NCI-H187 (cell line): ENCODE measurements at places on chromosomes 3 and 15.
A peak's percentile ranks its signal among the peaks of the same experiment; 100 is the strongest.

GRCh38 chr3:197575362-197575761, 19.6 kb upstream of the BDH1 start:
- DNase-seq: no peak

GRCh38 chr3:70861855-70862254, 549.4 kb upstream of the MDFIC2 start:
- no peak for DNase-seq

DNA sequence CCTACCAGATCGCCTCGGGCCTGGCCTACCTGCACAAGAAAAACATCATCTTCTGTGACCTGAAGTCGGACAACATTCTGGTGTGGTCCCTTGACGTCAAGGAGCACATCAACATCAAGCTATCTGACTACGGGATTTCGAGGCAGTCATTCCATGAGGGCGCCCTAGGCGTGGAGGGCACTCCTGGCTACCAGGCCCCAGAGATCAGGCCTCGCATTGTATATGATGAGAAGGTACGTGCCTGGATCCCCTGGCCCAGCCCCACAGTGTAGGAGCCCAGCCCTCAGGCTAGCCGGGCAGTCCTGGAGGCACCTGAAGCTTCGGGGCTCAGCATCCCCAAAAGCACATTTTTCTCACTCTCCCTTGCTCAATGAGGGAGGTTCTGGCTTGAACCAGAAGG, 135.8 kb downstream of the LRRK1 start:
- no peak for DNase-seq

GRCh38 chr3:156728267-156728985, 54.0 kb downstream of the TIPARP start:
- no peak for DNase-seq

- DNase-seq: no peak
Measured at GRCh38 chr3:102238362-102238761, 196.5 kb upstream of the ZPLD1 start.

DNA sequence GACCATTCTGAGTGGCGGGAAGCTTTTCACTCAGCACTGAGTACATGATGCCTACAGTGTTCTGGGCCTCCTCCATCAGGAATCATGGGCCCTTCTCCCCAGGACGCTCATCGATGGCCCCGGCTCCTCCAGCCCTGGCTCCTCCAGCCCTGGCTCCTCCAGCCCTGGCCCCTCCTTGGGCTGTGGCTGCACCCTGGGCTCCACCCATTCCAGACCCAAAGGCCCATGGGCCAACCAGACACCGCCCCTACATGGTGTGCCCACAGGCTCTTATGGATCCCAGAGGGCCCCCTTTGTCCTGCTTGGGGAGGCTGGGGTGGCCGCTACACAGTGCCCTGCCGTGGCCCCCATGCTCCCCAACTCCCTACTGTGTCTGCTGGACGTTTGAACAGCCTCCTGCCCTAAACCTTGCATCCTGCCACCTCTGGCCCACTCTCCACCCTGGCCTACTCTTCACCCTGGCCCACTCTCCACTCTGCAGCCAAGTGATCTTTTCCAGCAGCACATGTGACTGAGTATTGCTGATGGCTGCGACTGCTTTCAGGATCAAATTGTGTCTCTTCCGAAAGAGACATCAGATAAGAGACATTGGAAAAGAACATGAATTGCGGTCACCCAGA, 57.9 kb downstream of the APBA2 start:
- no peak for DNase-seq

GRCh38 chr15:62059108-62059815, 985 bp downstream of the VPS13C start:
- DNase-seq: no peak

DNA sequence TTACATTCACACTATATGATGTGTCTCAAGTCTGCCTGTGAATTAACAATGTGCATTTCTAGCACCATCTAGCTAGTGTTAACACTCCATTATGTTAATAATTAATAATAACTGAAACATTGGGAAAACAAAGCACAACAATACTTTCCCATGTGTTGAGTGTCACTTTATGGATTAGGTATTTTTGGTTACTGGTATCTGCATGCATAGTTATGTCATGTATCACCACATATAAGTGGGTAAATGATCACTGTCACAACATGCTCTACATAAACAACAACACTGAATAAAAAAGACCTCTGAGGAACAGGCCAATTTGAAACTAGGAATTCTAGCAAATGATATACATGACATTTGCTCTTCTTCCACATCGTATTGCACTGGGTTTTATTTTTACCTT, 74.7 kb downstream of the MLH1 start:
- DNase-seq: no peak

DNA sequence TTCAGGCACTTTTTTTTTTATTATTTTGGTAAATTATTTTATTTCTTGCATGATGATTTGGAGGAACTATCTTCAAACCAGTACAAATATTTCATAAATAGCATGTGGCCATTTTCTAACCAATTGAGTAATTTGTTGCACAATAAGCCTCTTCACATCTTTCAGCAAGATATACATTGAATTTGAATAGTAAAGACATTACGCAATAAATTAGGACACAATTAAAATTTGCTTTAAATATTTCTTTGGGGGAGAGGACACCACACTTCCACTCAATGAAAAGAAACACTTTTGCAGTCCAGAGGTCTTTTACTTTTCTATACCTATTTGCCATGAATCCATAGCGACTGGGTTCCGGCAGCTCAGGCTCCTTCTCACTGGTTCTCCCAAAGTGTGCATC, 762.6 kb upstream of the GOLIM4 start:
- no peak for DNase-seq

- peak; percentile 55 for DNase-seq
Measured at GRCh38 chr3:54243056-54243931, 120.9 kb downstream of the CACNA2D3 start.

GRCh38 chr15:81893182-81893835, 152.5 kb downstream of the MEX3B start:
- DNase-seq: no peak

DNA sequence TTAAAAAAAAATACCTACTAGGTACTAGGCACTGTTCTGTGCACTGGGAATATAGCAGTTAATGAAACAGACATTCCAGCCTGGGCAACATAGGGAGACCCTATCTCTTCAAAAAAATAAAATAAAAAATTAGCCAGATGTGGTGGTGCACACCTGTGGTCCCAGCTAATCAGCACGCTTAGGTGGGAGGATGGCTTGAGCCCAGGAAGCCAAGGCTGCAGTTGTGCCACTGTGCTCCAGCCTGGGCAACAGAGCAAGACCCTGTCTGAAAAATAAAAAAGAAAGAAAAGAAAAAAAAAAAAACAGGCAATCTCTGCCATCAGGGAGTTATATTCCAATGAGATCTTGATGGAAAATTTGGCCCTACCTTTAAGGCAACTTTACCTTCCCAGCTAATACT, 115.1 kb upstream of the FLNB start:
- no peak for DNase-seq

- no peak for DNase-seq
Measured at GRCh38 chr15:52383100-52383588, 87.5 kb upstream of the MYO5C start.

DNA sequence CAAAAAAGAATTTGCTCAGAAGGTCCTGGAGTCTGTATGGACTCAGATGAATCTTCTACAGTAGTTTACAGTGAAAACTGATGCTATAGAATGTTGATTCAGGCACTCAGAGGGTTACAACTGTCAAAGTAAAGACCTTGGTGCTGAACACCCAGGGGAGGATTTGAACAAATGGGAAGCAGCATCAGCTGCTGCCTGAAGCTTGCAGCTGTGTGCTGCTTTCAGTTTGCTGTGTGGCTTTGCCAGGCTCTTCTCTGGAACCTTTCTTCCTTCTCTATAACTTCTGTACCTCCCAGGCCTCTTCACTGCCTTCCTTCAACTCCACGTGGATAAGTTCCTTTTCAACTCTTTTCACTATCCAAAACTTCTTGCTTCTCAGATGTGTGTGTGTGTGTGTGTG, 214.2 kb downstream of the GRM7 start:
- DNase-seq: no peak

DNA sequence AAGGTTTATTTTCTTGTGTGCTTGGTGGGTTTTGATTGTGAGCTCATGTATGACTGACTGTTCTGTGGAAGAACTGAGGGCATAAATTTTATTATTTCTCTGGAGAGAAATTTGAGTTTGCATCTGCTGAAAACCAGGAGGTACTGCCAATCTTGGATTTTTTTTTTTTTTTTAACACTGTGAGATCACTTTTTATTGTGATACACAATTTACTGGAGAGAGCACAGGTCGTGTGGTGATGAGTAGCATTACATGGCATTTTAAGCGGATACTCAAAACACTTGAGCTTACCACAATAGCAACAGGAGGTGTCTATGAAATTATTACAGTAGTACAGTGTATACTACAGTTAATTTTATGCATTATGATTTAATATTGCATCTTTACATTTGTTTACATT, 237.4 kb downstream of the MFSD1 start:
- DNase-seq: no peak

DNA sequence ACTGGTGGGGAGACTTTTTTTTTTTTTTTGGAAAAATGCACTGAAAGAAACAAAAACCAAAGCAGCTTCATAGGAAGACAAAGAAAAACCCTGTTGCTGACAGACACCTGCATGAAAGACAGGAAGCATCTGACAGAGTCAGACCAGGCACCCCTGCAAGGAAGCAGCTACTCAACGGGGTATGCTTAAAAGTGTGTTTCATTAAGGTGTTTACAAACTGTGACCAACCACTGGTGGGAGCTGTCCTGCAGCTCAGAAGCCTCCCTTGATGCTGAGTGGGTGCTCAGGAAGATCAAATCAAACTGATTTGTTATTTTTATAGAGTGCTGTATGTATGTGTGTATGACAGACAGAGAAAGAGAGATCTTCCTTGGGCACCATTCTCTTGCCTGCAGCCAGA, 34.7 kb upstream of the AGBL1 start:
- DNase-seq: no peak

GRCh38 chr3:110261141-110261540, 810.5 kb upstream of the NECTIN3 start:
- peak; percentile 23 for DNase-seq

- DNase-seq: no peak
Measured at GRCh38 chr15:56557415-56557814, 92.5 kb upstream of the MNS1 start.

GRCh38 chr3:45560281-45560971, 34.1 kb upstream of the LIMD1 start:
- DNase-seq: no peak

DNA sequence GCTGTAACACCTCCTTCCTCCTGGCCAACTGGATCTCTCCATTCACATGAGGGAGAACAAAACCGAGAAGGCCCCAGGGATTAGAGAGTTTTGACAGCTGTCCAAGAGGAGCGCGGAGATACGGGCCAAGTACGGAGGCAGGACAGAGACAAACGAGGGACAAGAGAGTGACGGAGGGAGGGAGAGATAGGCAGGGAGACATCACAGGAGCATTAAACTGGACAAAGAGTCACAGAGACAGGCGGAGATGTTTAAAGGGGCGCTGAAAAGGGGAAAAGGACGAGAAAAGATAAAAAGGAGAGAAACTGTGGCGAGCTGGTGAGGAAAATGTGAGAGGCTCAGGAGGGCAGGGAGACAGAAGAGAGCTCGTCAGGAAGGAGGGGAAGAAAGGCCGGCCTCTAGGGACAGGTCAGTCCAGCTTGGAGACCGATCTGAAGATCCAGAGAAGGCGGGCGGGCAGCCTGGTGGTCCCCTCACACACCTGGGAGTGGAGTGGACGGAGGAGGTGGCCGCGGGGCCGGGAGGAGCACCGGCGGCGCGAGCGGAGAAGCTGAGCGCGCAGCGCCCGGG, 40.5 kb upstream of the ROPN1 start:
- DNase-seq: peak; percentile 71

GRCh38 chr15:90871139-90871715, 2.8 kb downstream of the FURIN start:
- no peak for DNase-seq

DNA sequence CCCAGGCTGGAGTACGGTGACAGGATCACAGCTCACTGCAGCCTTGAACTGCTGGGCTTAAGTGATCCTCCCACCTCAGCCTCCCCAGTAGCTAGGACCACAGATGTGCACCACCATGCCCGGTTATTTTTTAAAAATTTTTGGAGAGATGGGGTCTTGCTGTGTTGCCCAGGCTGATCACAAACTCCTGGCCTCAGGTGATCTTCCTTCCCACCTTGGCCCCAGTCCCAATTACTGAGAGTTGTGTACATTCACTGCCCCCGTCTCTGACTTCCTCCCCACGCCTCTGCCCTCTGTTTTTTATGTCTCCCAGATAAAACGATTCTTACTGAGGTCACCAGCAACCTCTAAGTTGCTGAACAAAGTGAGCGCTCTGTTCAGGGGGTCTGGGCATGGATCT, 87.7 kb downstream of the LINGO1 start:
- DNase-seq: no peak

- DNase-seq: no peak
Measured at GRCh38 chr15:39937696-39938095, 3.8 kb downstream of the EIF2AK4 start.

- DNase-seq: no peak
Measured at GRCh38 chr3:116429479-116430269, 15.6 kb downstream of the LSAMP start.

- no peak for DNase-seq
Measured at GRCh38 chr15:47466357-47466756, 250.9 kb upstream of the SEMA6D start.

- DNase-seq: no peak
Measured at GRCh38 chr15:67690936-67691335, 134.4 kb upstream of the SKOR1 start.

DNA sequence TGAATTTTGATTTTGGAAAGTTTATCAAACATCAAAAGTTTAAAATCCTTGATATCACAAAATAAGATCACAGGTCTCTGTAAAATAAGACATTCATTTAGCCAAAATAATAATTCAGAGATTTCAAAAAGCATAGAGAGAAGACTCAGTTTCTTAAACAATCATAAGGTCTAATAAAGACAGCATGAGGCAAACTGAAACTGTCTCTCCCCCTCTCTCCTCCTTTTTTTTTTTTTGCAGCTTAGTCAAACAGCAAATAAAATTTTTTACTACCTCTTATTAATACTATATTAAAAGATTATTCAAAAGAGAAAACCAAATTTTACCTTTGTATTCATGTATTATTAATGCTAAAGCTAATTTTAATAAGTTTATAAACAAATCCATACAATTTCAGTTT, 57.4 kb downstream of the OSTN start:
- no peak for DNase-seq

DNA sequence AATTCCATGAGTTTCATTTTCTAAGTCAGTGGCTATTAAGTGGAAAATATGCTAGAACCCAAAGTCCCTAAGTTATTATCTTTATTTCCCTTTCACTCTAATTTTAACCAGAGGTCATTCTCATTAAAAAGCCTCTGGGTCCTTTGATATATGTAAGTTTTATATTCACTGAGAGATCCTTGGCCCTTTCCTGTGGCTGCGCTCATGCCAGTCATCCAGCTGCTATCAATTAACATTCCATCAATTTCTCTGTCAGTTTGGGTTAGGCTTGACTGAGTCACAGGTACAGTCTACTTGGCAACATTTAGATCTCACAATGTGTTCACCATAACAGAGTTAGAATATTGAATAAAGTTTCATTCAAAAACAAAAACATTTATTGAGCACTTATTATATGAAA, 58.0 kb upstream of the FBN1 start:
- DNase-seq: no peak

GRCh38 chr3:16239086-16239770, 25.5 kb downstream of the DPH3 start:
- no peak for DNase-seq
